ENCODE measurements at places on chromosomes 16 and 17.
A peak's percentile ranks its signal among the peaks of the same experiment; 100 is the strongest.

DNA sequence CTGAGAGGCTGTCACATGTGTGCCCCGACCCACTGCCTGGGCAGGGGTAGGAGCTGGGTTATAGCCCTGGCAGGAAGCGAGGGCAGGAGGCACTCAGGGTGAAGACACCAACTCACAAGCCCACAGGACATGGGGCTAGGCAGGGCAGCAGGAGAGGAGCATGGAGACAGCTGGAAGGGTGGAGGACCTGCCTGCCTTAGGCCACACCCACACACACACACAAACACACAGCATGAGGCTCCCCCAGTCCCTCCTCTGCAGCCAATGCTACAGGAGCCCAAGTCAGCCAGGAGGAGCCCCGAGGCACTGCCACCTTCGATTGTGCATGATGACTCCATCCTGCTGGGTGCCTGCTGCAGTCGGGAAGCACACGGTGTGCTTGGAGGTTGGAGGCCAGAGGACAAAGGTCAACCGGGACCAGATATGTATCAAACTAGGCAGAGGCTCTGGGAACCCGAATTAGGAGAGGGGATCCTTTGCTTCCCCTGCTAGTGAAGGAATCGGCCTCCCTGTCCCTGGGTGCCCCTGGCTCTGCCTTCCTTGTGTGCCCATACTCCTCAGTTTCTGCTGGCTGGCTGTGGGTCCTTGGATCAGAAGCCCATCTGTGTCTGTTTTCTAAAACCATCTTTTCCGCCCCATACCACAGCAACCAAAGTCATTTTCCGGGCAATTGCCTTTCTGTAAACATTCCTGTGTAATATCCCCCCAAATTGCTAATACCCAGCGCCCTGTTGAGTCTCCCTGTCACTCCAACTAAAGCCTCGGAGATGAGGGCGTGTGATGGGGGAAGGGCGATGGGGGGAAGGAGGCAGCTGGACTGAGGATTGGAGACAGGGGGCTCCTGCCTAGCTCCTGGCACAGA is 20.5 kb downstream of the SRCIN1 start:
- no peak for DNase-seq

GRCh38 chr16:22624038-22624799 is 113.5 kb downstream of the NPIPB5 start:
- DNase-seq: no peak

GRCh38 chr17:10674704-10675103 is 17.6 kb upstream of the MYH3 start:
- DNase-seq: no peak

GRCh38 chr17:83103200-83103942 is 24.0 kb downstream of the METRNL start:
- DNase-seq: peak; percentile 68

DNA sequence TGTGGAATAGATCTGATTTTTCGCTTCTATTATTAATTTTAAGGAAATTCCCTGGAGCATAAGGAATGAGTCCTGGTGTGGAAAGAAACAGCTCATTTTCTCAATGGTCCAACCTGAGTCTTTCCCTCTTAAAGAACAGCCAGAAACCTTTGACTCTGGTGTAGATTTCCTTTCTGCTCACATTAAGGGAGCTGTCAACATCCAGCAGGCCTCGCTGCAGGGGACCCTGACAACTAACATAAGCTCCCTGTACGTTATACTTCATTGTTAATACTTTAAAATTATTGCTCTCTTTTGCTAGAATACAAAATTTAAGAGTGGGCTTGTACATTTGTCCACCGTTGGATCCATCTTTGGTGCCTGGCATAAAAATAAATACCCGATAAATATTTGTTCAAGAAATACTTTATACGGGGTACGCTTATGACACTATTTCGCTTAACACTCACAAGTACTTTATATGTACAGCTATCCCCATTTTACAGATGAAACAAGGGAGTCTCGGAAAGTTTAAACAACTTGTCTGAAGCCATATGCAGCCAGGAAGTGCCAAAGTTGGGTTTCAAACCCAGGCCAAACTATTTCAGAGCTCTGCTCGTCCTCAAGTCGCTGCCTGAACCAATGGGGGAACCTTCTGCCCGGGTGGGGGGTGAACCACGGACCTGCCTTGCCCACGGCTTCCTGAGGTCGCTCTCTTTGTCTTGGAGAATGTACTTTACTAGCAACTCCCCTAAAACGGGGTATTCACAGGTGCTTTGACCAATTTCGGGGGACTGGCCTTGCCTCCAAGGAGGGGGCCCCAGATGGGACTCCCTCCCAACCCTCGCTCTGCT is 611 bp downstream of the SMARCE1 start:
- peak; percentile 69 for DNase-seq

GRCh38 chr17:2396568-2397246 is 4.2 kb downstream of the MNT start:
- DNase-seq: peak; percentile 86

DNA sequence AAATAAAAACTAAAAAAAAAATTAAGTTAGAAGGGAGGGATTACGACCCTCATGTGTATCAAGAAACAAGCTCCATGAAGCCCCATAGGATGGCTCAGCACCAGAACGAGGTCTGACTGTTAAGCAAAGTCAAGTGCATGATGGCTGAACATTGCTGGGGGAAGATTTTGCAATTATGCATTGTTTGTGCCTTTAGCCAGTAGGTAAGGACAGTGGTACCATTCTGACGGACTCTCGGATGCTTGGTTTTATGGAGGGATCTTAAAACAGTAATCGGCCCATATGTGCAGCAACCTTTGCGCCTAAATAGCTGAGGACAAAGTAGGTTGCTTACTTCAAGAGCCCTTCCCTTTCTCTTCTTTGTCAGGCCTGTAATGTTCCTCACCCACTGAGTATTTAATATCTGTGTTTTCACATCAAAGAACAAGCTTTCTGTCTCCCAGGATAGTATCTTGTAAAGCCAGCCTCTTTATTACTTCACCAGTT is 186.0 kb downstream of the WWOX start:
- no peak for DNase-seq

- DNase-seq: no peak
These were observed at the start of gene SLFN12L for GRCh38 chr17:35537601-35538141. TSS of gene SLFN12L (minus strand) at chr17:35537678. CDS start at chr17:35522364, 15,314 bp downstream.

DNA sequence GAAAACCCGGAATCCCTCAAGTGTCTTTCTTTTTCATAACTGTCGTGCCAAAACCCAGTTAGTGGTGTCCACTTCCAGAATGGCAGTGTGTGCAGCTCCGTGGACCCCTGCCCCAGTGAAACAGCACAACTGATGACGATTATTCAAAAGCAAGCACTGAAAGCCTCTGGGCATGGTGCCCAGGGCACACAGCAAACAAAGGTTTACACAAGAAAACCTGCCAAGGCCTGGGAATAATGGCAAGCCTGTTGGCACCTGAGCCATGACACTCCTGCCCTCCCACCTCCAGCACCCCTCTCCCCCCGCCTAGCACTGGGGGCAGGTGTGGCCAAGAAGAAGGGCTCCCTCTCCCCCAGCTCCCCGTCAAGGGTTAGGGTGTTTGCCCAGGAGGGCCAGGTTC is 2.8 kb downstream of the PKMYT1 start:
- no peak for DNase-seq

- no peak for DNase-seq
These were observed 14.0 kb upstream of the UBE2I start for GRCh38 chr16:1295465-1295864.

GRCh38 chr16:49287572-49287971 is 5.9 kb upstream of the CBLN1 start:
- no peak for DNase-seq

DNA sequence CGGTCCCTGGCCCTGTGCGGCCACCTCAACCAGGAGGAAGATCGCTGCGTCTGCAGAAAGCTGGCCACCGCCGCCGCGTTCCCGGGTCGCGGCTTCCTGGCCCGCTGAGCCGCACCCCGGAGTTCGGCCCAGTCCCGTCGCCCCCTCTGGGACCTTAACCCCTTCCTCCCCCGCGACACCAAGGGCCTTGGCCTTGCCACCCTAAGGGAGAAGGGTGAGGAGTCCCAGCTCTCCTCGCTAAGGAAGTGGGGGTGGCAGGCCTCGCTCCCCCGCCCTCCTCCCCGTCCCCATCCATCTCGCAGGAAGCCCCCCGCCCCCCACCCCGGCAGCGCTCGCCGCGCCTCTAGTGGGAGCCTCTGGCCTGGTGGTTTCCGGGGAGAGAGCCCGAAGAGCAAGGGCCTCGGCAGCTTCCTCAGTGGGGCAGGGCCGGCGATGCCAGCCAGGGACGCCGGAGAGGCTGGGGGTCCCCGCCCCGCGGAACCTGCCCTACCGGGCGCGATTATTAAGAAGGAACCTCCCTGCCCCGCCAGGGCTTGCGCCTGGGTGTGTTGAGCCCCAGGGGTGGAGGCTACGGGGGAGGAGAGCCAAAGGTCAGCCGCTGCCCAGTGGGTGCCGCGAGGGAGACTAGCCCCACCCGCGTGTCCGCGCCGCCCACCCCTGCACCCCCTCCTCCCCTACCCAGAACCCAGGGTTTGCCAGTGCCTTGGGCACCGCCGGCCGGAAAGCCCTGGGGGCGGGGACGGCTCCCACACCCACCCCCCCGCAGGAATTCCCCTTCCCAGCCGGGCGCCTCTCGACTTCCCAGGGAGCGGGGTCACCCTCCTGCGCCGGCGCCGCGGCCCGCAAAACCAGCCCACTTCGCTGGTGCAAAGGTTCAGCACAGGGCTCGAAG is 6.8 kb downstream of the CBX4 start:
- no peak for DNase-seq

GRCh38 chr17:79707931-79708891 is 22.5 kb upstream of the ENPP7 start:
- peak; percentile 66 for DNase-seq

GRCh38 chr16:78925083-78925767 is 675.3 kb downstream of the MAF start:
- DNase-seq: peak; percentile 16

GRCh38 chr17:62761884-62762283 is 46.2 kb downstream of the MARCHF10 start:
- no peak for DNase-seq

- no peak for DNase-seq
These were observed 14.0 kb downstream of the RNF43 start for GRCh38 chr17:58403311-58403710.

GRCh38 chr17:59746849-59747445 is 39.5 kb downstream of the VMP1 start:
- peak; percentile 46 for DNase-seq

- no peak for DNase-seq
These were observed 410.3 kb downstream of the CDH13 start for GRCh38 chr16:83037102-83037501.

DNA sequence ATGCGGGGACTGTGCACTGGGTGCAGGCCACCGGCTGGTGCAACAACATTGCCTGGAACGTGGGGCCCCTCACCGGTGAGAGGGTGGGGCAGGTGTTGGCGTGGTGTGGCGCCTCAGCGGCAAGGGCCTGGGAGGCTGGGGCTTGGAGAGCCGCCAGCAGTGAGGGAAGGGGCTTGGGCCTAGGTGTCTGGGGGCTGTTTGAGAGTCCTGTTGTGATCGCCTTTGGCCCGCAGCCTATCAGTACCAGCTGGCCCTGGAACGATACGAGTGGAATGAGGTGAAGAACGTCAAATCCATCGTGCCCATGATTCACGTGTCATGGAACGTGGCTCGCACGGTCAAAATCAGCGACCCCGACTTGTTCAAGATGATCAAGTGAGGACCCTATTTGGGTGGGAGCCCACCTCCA is 2.6 kb upstream of the TMEM88 start:
- no peak for DNase-seq

DNA sequence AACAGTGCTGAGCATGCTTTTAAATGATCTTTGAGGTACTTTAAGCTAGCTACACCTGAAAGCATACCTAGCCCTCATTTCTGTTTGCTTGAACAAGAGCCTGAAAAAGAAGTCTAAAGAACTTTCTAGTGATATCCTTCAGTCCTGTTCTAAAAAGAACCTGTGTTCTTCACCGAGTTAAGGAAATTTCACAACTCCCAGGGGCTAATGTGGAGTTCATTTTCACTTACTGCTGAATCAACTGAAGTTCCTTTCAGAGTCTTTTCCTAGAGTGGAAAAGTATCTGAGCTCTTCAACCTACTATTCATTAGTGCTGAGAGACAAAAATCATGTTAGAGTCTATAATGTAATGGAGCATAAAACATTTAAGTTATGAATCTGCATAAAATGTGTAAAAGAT is 66.9 kb downstream of the CHD9 start:
- no peak for DNase-seq

- DNase-seq: no peak
These were observed 913 bp upstream of the KRT16 start for GRCh38 chr17:41613277-41614082.

DNA sequence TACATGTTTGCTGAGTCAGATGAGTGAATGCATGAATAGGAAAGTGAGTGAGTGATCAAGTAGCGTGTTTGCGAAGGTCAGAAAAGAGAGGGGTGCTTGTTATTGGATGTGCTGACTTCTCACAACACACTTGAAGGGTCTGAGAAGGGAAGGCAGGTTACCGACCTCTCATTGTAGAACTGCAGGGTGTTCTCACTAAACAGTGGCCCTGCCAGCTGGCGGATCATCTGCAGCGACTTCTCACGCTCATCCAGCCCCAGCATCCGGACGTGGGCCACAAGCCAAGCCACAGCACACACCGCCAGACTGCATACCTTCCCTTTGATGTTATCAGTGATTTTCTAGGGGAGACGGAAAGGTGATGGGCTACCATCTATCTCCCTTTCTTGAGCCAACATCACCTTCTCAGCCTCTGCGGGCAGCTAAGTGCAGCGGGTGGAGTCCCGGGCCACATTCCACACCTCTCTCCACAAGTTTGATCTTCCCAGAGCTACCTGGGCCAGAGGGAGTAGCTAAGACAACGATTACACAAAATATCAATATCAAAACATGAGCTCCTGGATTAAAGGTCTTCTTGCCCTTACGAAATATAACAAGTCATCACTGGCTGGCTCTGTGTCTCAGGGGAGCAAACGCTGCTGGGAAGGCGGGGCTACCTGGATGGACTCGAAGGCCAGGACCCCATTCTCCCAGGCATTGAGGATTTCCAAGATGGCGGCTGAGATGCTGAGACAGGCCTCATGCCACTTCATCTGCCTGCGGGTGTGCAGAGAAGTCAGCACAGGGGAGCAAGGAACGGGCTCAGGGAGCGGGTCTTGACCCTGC is 11.0 kb downstream of the CSF3 start:
- DNase-seq: no peak

DNA sequence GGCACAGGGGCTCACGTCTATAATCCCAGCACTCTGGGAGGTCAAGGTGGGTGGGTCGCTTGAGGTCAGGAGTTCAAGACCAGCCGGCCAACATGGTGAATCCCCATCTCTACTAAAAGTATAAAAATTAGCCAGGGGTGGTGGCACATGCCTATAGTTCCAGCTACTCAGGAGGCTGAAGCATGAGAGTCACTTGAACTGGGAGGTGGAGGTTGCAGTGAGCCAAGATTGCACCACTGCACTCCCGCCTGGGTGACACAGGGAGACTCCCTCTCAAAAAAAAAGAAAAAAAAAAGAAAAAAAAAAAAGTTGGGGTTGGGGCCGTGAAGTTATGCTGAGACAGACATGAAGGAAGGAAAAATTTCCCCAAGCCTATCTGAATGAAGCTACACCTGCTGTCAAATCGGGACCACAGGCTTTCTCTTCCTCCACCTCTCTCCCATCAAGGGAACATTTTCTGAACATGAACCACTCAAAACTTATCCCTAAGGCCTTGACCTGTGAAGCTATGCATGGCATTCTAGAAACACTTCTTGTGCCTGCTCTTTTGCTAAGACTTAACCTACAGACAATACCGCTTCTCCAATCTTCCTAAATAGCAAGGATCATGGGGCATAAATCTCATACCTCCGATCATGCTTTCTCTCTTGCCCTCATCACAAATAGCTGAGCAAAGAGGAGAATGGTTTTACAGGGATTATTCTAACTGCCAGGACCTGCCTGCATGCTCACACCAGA is 88.6 kb downstream of the CYTH1 start:
- no peak for DNase-seq

Measured in A549 (cell line).